Inflammatory macrophage treated with lipopolysaccharide for 4 hours (primary cell): ENCODE measurements at places on chromosomes 12 and 14.
A peak's percentile ranks its signal among the peaks of the same experiment; 100 is the strongest.

- no peak for DNase-seq
Observed at GRCh38 chr14:37890095-37890494, 294.7 kb downstream of the TTC6 start.

DNA sequence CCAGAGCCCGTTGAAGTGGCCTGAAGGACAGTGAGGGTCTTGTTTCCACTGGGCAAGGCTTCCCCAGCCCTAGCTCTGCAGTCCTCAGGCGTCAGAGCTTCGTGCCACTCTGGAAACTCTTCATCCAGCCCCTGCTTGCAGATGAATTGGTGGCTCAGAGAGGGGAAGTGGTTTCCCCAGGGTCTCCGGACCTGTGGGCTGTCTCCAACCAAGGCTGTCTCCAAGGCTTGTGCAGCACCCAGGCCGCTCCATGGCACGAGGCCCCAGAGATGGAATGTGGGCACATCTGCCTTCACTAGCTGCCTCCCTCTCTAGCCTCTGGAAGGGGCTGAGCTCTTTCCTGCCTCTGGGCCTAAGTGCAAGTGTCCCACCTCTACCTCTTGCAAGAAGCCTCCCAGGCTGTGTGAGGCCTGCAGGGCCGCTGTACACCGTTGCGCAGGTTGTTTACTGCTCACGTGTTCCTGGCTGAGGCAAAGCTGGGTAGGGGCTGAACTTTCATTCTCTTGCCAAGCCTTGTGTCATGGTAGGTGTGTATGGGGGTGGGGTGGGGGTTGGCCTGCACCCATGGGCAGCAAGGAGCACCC, 11.1 kb downstream of the RIN3 start:
- DNase-seq = no peak

- DNase-seq = no peak
Observed at GRCh38 chr12:96238336-96239047, 44.3 kb downstream of the ELK3 start.

GRCh38 chr12:32397696-32398095, 1.7 kb upstream of the FGD4 start:
- no peak for DNase-seq

- DNase-seq = no peak
Observed at GRCh38 chr12:131075194-131075593, 121.5 kb downstream of the ADGRD1 start.

DNA sequence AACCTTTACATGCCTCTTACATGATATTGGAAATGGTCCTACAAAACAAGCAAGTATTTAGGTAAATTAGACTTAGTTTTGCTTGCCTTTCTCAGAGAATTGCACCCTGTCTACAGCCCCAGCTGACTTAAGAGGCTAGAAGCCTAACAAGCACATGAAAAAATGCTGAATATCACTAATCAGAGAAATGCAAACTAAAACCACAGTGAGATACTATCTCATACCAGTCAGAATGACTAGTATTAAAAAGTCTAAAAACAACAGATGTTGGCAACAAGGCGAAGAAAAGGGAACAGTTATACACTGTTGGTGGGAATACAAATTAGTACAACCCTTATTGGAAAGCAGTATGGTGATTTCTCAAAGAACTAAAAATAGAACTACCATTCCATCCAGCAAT, 103.8 kb downstream of the EGLN3 start:
- no peak for DNase-seq

GRCh38 chr14:99389174-99389826, 91.4 kb downstream of the SETD3 start:
- DNase-seq = peak; percentile 35

- DNase-seq = no peak
Observed at GRCh38 chr14:101457936-101458740, 103.2 kb upstream of the DIO3 start.

- DNase-seq = no peak
Observed at GRCh38 chr12:19964549-19964948, 403.8 kb upstream of the PDE3A start.

- DNase-seq = no peak
Observed at GRCh38 chr12:24378548-24379407, 429.3 kb upstream of the SOX5 start.

GRCh38 chr14:63290741-63291430, 27.8 kb downstream of the GPHB5 start:
- DNase-seq = no peak

DNA sequence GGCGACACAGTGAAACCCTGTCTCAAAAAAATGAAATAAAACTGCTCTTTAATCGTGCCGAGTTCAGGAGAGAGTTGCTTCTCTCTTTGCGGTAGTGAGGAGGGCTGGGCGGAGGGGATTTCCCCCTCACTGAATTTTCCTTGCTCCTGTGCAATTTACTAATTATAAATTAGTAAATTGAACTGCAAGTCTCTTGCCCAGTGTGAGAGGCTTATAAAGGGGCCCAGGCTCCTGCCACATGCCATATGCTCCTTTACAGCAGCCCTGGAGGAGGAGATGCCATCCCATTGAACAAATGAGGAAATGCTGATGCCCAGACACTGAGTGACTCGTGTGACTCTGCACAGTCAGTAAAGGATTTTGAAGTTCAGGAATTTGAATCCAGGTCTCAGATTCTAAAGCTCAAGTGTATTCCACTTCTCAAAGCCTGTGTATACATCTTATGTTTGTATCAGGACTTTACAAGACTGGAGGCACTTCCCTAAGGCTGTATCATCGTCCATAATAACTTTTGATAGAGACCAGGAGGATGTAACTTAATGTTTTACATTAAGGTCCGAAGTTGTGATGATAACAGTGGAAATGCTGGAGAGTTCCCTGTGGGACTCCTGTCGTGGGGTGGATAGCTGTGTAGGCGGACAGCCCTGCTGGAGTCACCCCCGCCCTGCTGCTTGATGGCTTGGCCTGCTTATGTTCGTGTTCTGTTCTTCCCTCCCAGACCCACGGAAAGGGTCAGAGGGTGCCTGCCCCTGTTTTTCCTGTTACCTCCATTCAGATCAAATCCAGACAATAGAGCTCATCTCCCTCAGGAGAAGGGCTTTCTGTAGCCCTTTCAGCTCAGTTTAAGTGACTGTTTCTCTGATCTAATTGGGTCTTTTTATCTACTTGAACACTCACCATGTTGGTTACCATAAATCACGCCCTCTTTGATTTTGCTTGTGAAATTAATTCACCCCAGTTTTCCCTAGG, 13.9 kb downstream of the PELI2 start:
- DNase-seq = no peak

- no peak for DNase-seq
Observed at GRCh38 chr12:94969424-94969823, 34.1 kb downstream of the NDUFA12 start.

DNA sequence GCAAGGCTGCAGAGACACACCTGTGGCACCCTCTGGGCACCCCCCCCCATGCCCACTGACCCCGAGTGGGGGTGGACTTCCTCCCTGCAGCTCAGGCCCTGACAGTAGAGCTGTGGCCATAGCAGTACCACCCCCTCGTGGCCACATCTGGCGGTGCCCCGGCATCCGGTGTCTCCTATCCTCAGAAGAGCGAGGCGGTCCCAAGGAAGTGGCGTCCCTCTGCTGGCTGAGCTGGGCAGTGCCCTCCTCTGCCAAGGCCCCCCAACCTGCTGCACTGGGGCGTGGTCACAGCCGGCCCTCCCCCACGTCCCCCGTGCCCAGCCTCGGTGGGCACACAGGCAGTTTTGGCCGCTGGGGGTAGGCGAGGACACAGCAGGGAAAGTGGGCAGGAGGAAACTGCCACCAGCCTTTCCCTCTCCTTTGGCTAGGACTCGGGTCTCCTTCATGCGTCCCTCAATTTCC, 6.0 kb upstream of the SLC6A12 start:
- peak; percentile 89 for DNase-seq

GRCh38 chr14:70317969-70318634, 41.4 kb downstream of the COX16 start:
- DNase-seq = peak; percentile 25

DNA sequence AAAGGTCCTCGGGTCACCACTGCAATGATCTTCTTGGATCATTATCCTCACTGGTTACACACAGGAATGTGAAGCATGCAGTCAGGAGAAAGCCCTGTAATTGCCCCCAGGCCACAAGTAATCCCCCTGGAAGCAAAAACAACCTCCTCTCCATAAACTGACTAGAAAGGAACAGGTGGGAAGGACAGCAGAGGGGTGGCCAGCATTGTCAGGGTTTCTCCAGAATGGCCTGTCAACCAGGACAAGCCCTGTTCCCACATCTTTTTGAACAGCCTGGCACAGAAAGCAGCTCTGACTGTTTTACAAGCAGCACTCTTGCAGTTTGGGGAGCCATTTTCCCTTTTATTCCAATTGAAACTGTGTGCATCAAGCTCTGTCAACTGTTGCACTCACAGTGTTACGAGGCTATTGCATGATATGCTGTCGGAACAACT, 36.1 kb downstream of the TMCC3 start:
- no peak for DNase-seq

DNA sequence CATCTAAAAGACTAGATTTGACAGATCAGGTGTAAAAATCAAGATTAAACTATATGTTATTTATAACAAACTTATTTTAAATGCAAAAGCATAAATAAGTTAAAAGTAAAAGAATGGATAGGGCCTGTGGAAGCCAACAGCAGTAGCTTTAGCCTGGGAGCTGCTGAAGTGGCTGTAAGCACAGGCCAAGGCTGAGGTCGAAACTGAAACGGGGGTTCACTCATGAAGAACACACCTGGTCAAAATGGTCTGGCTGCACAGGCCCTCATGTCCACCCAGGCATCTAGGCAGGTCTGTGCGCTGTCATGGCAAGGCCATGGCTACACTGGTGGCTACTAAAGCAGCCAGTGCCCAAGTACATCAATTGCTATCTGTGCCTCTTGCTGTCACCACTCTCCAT, 23.1 kb downstream of the CATSPERB start:
- DNase-seq = no peak

DNA sequence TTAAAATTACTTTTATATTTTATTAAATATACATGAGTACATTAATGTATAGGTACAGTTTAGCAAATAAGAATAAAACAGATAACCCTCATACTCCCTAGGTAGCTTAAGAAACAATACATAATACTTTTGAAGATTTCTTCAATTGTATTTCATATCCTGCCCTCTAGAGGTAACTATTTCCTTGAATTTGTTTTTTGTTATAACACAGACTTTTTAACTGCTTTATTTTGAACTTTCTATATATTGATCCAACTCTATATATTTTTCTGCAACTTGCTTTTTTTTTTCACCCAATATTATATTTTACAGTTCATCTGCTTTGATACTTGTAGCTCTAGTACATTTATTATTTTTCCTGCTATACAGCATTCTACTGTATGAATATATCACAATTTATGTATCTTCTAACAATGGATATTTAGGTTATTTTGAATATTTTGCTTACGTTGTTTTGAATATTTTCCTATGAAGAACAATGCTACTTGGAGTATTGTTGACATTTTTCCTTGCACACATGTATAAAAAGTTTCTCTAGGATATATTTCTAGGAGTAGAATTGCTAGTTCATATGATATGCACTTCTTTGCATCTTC, 72.8 kb upstream of the ABCD2 start:
- DNase-seq = peak; percentile 6

DNA sequence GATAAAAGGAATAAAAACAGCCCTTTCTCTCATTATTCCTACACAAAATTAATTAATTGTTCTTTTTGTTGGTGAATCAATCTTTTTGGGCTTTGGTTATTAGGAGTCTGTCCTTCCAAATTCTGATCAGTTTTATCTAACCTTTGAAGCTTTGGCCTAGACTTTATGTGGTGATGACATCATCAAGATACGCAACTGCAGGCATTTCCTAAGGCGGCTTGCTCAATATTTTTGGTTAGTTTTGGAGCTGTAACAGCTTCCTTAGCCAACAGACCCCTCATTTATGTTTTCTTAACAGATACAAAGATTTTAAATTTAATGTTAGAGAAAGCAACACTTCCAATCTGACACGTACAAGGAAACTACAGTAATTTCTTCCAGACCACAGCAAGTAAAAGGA, 87.8 kb upstream of the PDE3A start:
- peak; percentile 13 for DNase-seq

DNA sequence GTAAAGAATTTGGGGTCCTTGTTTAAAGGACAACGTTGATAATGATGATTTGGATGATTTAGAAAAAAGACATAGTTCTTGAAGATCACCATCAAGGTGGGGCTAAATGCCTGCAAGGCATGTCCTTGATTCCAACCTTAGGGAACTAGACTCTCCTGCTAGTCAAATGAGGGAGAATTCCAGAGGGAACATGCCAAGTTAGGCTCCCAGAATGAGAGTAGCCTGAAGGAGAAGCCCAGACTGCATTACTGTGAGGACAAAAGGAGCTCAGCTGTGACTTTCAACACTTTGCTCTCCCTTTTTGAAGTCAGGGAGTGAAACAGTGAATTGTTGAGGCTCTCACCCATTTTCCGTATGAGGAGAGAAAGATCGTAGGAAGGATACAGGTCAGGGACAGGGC, 95.2 kb upstream of the TBX3 start:
- no peak for DNase-seq

DNA sequence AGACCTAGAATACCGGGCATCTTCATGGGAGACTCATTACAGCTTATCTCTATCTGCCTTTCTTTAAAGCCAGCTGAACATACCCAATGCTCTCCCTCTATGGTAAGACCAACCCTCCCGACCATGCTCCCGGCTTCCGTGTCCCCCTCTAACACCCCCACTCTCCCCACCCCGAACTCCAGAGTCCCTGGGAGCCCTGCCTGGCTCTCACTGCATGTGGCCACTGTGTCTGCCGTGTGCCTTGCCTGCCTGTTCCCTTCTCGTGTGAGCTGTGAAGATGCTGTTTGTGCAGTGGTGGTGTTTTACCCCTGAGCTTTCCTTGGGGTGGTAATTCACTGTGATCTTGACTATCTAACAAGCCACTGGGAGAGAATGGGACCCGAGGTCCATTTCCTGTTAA, 146.4 kb upstream of the FKBP4 start:
- DNase-seq = no peak

GRCh38 chr14:55964091-55964490, 154.1 kb upstream of the PELI2 start:
- DNase-seq = peak; percentile 46

DNA sequence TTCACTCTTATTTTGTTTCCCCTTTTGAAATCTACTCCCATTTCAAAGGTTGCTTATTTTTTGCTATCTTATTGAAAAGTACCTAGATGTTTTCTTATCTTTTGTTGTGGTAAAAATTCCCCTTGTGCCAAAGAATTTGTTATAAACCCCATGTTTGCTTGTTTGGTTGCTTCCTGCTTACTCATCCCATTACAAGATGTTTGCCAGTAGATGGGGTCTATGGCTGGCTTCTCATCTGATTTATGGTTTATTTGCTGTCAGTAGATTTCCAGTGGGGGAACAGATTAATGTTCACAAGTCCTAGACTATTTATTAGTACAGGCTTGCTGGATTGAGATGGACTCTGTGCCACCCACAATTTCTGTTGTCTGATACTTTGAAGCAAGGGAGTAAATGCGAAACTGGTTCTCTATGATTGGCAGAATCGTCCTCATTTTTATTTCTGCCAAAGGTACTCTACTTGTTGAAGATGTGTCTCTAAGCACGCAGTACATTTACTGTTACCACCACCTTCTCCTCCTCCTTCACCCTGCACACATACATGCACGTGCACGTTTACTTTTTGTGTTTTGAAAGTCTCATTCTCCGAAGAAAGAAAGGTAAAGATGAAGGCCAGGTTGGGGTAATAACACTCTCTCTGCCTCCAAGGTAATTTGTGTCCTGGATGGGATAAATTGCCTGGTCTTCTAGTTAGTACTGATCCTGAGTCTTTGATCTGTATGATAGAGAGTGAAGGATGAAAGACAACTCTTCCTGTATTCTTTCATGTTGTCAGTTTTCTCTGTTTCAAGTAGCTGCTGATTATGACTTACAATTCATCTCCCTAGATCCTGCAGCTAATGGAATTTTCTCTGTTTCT, 117.2 kb upstream of the ATP2B1 start:
- no peak for DNase-seq

- peak; percentile 68 for DNase-seq
Observed at GRCh38 chr14:61527325-61528100, 167.8 kb upstream of the HIF1A start.

- no peak for DNase-seq
Observed at GRCh38 chr12:83322809-83323208, 636.1 kb downstream of the TMTC2 start.
